ENCODE measurements at places on chromosomes 7 and 10.

DNA sequence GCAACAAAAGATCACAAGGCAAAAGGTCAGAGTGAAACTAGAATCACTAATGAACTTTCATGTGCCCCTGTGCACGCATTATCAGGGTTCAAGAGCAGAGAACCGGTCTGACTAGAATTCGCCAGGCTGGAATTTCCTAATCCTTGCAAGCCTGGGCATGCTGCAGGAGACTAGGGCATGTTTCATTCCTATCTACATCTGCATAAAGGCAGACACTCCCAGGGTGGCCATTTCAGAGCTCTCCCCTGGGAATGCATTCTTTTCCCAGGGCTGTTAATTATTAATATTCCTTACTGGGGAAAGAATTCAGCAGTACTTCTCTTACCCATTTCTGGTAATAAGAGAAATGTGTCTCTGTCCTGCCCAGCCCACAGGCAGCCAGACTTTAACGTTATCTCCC is 90.5 kb downstream of the CDC14C start:
- DNase-seq: no peak

GRCh38 chr7:2896131-2896530 is 52.0 kb upstream of the GNA12 start:
- DNase-seq: no peak

DNA sequence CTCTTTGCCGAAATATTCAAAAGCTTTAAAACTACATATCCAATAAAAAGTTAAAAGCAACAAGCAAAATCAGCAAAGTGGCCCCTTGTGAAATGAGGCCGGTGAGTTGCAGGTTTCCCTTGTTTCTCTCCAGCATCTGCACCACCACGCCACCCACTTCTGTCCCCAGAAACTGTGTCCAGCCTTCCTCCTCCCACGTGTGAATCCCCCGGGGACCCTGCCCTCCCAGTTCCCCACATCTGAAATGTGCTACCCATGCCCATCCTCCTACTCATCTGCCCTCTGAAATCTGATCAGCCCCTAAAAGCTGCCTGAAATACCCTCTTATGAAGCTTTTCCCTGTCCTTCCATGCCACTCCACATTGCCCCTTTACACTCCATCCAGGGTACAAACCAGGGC is 3.8 kb downstream of the ALOX5 start:
- no peak for DNase-seq

DNA sequence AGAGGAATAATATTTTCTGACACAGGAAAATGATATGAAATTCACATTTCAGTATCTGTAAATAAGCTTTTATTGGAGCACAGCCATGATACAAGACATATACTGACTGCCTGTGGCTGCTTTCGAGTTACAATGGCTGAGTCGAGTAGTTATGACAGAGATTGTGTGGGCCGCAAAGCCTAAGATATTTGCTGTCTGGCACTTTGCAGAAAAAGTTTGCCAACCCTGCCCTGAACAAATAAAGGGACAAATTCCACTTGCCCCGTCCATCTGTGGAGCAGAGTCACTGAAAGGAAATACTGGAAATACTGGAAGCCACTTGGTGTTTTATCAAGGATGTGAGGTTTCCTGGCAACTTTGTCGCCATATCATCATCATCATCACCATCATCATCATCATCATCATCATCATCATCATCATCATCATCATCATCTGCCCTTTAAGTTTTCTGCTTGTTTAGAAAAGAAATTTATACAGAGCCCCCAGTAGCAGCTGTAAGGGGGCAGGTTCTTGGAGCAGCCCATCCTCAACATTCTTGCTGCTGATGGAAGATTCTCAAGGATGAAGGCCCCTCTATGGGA is 85.8 kb downstream of the TCF7L2 start:
- no peak for DNase-seq

DNA sequence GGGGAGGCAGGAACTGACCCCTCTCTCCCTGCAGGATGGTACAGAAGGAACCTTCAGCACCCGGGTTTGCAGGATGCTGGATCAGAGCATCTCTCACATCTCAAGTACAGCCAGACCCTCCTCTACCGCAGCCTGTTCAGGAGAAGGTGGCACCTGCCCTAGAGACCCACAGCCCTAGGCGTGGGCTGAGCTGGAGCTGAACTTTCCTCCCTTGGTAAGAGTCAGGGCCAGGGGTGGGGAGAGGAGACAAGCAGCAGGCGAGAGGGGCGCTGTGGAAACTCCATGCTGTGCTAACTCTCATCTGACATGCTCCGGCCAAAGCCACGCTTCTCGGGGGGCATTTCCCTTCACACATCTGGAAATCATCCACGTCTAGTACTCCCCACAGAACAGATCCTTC is 154.4 kb downstream of the DIP2C start:
- DNase-seq: no peak

DNA sequence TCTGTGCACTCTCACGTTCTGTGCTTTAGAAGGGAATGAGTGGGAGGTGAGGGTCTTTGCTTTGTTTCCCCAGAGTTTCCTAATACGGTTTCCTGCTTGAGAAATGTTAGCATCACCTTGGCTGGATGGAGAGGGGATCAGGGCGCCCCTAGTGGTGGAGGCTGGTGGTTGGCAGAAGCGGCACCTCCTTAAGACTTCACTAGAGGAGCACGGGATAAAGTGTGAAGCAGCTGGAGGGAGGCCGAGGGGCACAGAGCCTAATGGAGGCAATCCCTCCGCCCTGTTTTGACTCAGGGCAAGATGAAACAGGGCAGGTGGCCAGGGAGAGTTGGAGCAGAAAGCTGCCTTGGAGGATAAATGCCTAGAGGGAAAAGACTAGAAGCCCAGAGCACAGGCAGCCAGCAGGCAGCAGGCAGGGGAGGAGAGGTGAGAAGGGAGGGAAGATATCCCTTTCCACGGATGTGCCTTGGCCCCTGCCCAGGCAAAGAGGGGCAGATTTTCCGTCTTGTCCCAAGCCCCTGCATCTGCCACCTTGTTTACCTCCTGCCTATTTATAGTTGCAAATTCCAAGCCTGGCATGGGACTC is 56.0 kb upstream of the BTRC start:
- peak; percentile 86 for DNase-seq

DNA sequence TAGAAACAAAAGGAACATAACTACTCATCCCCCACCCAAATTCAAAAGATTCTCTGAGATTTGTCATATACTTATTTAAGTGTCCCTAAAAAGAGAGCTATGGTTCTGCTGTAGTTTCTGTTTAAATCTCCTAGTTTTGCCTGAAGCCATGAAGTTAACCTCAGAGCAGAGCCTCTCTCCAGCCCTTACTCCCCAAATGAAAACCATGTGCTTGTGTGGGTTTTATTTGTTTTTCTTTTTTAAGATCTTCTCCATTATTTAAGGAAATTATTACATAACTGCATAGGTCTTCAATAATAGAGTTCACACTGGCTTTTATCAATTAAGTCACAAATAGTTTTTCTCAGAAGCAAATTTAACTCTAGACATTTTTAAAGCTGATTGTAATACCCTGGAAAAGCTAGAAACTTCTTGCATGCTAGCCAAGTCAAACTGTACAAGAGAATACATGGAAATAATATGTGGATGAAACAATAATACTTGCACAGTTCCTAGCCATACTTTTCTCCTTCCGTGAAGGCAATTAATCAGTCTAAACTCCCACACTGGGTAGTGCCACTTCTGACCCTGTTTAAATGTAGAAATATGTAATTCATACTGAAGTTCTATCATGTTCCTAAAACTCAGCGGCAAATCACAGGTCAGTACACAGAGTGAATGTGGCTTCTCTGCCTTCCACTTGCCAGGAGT is 579.7 kb downstream of the SUGCT start:
- DNase-seq: no peak

DNA sequence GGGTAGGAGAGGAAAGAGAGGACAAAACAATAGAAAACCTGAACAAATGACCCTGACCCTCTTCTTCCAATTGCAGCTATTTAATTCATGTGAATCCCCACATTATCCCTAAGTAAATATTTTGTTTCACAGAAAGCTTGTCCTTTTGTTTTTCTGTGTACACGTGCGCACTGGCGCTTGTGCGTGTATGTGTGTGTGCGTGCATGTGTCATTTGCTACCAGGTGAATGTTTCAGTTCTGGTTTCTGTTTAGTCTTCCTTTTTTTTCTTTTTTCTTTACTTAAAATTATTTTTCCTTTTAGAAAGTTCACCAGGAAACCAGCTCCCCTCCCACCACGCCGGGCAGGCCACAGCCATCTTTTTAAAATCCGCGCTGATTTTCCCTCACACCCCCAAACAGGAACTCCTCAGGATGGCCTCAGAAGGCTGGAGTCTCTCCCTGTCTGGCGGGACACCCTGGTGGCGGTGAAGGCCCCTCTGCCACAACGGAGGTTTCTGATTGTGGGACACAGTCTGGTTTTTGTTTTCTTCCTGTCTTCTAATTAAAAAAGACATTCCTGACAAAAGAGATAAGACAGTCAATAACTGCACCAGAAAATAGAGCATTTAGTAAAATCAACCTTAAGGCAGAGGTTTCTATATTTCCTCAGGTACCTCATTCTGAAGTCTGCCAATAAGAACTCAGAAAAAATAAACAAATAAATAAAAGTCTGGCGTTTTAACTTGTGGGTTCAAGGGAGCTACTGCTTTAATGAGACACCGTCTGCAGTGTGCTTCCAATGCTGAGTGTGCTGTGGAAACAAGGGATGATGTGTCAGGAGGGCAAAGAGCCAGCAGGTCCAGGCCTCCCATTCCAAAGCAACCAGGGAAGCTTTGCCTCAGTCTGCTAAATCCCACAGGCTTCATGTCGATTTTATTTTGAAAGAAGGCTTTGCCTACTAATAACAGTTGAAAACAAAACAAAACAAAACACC is 17.4 kb downstream of the IRF5 start:
- no peak for DNase-seq

GRCh38 chr10:48406204-48406603 is 99.7 kb downstream of the MAPK8 start:
- no peak for DNase-seq

GRCh38 chr10:99529591-99530107 is 3.1 kb upstream of the NKX2-3 start:
- DNase-seq: no peak

- DNase-seq: peak; percentile 77
Measured at GRCh38 chr10:103451831-103452505, at the start of gene CALHM2. TSS of gene CALHM2 (minus strand) at chr10:103452370. CDS start at chr10:103449941, 2,429 bp downstream.

- DNase-seq: no peak
Measured at GRCh38 chr7:129188892-129189660, 643 bp downstream of the SMO start.
